ENCODE measurements at places on chromosomes 11 and 22. TPM values are rescaled to one million over a fixed set of nuclear protein-coding genes. Genes with fewer than 3 reads are reported as not detected.

- DNase-seq = peak; percentile 91
These were observed 31.4 kb downstream of the CREB3L1 start for GRCh38 chr11:46308631-46309419.

- peak; percentile 68 for DNase-seq
These were observed 22.3 kb upstream of the MICAL2 start for GRCh38 chr11:12088047-12088481.

DNA sequence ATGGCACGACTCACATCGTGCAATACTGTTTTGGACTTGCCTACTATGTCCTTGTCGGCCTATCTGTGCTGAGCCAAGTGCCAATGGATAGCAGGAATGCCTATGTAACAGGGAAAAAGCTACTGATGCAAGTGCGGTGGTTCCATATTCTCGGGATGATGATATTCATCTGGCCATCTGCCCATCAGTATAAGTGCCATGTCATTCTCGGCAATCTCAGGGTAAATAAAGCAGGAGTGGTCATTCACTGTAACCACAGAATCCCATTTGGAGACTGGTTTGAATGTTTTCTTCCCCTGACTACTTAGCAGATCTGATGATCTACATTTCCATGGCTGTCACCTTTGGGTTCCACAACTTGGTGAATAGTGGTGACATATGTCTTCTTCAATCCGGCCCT is 20.1 kb downstream of the OOSP3 start:
- DNase-seq = no peak

GRCh38 chr22:32055069-32055468 is 12.0 kb downstream of the SLC5A1 start:
- DNase-seq = no peak

DNA sequence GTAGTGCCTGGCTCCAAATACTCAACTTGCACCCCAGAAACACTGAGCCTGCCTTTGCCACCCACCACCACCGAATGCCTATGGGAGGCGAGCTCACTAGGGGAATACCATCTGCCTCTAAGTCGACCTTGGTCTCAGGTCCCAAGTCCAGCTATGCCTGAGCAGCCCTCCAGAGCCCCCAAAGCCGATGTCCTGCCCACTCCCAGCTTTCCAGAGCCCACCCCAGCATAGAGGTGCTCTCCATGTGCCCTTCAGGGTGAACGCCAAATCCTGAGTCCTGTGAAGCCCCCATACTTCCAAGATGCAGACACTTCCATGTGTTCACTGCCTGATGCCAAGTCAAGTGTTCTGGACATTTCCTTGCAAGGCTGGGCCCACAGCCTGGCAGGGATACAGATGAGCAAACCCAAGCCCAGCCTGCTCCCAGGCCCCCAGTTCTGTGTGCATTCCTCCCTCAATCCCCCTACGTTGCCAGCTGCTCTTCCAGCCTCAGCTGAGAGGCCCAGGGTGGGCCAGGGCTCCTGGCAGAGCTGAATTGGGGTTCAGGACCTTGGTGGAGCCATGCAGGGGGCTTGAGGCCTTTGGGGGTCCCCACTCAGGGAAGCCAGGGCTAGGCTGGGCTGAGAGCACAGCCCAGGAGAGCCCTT is 2.6 kb upstream of the KMT5B start:
- peak; percentile 54 for DNase-seq

DNA sequence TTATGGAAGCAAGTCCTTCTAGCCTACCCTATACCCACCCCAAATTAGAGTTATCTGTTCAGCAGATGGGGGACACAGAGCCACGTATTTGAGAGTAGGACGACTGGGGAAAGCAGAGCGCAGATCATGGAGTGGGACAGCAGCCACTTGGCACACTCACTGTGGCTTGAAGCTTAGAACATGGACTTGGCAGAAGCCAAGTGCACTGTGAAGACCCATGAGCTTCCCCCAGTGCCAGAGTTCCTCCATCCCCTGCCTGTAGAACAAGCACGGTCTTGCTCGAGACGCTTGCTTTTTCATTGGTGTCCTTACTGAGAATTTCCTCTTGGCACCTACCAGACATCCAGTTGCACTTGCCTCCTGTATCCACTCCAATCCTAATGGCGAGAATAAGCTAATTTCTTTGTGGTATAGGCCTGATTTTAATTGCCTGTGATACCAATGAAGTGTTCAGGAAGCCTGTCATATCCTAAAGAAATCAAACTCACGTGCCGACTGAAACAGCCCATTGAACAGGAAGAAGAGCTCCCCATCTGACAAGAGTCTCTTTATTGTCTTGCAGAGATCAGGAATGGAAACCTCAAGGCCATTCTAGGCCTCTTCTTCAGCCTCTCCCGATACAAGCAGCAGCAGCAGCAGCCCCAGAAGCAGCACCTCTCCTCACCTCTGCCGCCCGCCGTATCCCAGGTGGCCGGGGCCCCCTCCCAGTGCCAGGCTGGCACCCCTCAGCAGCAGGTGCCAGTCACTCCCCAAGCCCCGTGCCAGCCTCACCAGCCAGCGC is 166.9 kb downstream of the NAV2 start:
- no peak for DNase-seq

UBXN1 gene
- 159 TPM for total RNA-seq

Data from suprapubic skin (tissue), 4 donors.